Aorta (tissue), 5 donors: ENCODE measurements at places on chromosomes 4 and X. TPM values are rescaled to one million over a fixed set of nuclear protein-coding genes. Genes with fewer than 3 reads are reported as not detected.

DNA sequence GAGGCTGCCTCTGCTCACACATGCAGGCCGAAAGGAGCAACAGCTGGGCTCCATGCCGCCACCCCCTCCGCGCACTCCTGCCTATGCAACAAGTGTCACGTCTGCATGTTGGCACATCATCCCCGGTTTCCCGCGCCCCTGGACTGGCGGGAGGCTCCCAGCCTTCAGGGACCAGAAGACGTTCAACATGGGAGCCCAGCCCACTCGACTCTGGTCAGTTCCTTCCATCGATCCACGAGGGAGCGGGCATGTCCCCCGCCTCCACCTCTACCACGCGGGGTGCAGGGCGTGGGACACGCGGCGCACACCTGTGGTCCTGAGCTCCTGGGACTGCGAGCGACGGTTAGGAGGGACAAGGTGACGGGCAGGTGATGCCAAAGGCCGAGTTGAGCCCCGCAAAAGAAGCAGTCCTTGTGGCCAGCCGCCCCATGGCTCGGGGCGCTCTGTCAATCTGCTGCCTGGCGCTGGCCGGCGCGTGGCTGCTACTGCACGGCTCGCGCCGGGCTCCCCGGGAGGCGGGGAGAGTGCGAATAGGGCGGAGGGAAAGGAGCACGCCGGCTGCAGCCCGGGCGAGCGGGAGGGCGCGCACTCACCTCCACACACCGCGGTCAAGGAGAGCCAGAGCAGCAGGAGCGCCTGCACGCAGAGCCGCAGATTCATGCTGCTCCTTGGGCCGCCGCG lies 645 bp downstream of the APLN start:
- no peaks in the 10 kb centered on the region for H3K36me3 ChIP-seq
- H3K4me1 ChIP-seq: no peaks in the 10 kb centered on the region
- H3K27ac ChIP-seq: no peak overlapping the region
- H3K4me3 ChIP-seq: no peak overlapping the region
- H3K27me3 ChIP-seq: no peaks in the 10 kb centered on the region

Gene TSPAN6
- total RNA-seq: 9.5 TPM

DNA sequence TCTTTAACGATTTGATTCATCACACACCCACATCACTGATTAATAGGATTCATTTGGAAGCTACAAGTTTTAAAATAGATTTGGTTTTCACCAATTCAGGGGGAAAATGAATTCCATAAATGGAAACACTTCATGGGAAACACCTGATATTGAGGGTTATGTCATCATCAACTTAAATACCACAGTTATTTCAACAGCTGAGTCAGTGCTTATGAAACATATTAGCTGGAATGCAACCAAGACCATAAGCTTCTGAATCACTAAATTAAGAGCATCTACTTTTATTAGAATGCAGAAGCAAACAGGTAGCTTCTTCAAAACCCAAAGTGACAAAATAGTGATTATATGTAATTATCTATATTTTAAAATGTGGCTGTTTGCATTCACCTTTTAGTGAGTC lies 207.8 kb upstream of the DCAF8L1 start:
- no peaks in the 10 kb centered on the region for H3K4me1 ChIP-seq
- no peak overlapping the region for H3K27ac ChIP-seq
- DNase-seq: no peak
- no peaks in the 10 kb centered on the region for H3K27me3 ChIP-seq
- H3K36me3 ChIP-seq: no peaks in the 10 kb centered on the region
- no peak overlapping the region for H3K4me3 ChIP-seq

Gene CT83
- total RNA-seq: not detected

GRCh38 chrX:22360129-22360528 lies 87.4 kb downstream of the CBLL2 start:
- no peak for DNase-seq
- no peak overlapping the region for H3K27ac ChIP-seq

DNA sequence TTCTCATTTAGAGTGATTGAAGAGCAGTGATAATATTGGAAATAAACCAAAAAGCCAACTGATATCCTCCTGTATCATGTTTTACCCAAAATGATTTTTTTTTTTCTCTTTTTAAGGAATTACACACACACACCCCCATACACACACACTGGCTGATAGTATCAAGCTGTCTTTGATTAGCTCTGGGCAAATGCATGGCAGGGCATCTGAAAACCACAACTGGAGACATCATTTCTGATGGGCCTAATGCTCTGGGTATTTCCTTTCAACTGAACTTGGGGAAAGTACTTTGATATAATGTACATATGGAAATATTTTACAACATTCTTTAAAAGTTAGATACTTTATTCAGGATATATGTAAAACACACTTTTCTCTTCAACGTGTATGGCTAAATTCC lies 14.2 kb upstream of the OSTC start:
- H3K36me3 ChIP-seq: peaks cover 4% of the 10 kb centered on the region
- no peak overlapping the region for H3K4me3 ChIP-seq
- H3K4me1 ChIP-seq: no peaks in the 10 kb centered on the region
- H3K27me3 ChIP-seq: no peaks in the 10 kb centered on the region
- H3K27ac ChIP-seq: no peak overlapping the region
- no peak for DNase-seq

DNA sequence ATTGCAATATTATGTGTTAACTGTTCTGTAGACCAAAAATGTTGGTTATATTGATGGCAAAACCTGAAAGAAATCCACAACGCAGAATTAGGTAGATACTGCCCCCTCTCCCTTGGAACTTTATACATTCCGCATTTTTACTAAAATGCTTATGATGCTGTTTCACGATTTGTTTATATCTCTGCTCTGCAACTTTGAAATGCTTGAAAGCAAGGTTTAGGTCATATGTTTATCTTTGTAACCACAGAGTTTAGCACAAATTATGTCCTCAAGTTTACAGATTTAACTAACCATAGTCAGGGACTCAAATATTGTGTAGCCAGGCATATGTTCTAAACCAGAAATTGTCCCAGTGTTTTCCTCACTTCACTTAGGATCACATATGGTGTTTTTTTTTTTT lies 66.1 kb upstream of the H2AZ1 start:
- DNase-seq: no peak
- no peaks in the 10 kb centered on the region for H3K36me3 ChIP-seq
- H3K4me3 ChIP-seq: no peak overlapping the region
- H3K4me1 ChIP-seq: no peaks in the 10 kb centered on the region
